ENCODE measurements at places on chromosomes 16 and 17. TPM values are rescaled to one million over a fixed set of nuclear protein-coding genes. Genes with fewer than 3 reads are reported as not detected.

GRCh38 chr17:72477491-72477890 is 356.7 kb downstream of the SOX9 start:
- no peak for DNase-seq

DNA sequence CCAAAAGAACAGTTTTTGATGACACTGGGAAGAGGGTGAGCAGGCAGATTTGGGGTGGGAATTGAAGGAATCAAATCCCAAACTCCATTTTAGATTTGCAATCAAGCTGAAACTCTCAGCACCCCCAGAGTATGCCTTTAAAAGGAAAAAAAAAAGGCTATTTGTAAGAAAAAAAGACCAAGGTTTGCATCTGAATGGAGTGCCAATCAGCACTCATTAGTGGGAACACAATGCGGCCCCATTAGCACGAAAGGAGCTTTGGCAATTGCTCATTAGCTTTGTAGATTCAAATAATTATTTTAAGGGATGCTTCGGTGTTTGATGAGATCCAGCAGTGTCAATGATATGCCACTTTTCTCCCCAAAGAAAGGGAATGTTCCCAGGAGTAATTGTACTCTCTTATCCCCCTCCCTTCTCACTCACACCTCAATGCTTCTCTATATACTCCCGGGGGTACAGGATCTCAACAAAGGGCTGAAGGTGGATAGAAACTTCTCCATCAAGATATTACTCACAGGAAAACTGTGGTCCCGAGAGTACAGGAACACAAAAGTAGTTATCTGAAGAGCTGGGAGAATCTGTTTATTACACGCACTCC is 32.2 kb downstream of the CHP2 start:
- DNase-seq: no peak

GRCh38 chr16:81797443-81797842 is 18.4 kb downstream of the PLCG2 start:
- no peak for DNase-seq

GRCh38 chr17:67178555-67178954 is 66.4 kb downstream of the HELZ start:
- no peak for DNase-seq

- no peak for DNase-seq
These were observed 127.8 kb downstream of the SSH2 start for GRCh38 chr17:29802246-29802645.

DNA sequence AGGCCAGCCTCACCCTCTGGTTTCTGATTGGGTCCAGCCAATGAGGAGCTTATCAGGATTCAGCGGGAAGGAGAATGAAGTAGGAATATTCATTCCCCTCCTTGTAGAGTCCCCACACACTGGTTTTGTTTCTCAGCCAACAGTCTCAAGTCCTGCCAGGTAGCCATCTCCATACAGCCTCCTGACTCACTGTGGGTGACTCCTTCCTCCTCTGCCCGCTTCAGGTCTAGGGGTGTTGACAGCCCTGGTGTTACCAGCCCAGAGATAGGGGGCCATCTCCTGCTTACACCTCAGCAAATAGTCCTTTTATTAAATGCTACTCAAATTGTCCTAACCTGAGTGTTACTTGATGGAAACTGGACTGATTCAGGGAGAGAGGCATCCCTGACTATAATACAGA is 4.0 kb upstream of the MFAP4 start:
- DNase-seq: no peak

MMP2 gene
- 24.4 TPM for total RNA-seq

TAT gene
- not detected for total RNA-seq
